Left ventricle myocardium inferior (tissue), 1 donor: ENCODE measurements at places on chromosomes 16 and 17. TPM values are rescaled to one million over a fixed set of nuclear protein-coding genes. Genes with fewer than 3 reads are reported as not detected.

DNA sequence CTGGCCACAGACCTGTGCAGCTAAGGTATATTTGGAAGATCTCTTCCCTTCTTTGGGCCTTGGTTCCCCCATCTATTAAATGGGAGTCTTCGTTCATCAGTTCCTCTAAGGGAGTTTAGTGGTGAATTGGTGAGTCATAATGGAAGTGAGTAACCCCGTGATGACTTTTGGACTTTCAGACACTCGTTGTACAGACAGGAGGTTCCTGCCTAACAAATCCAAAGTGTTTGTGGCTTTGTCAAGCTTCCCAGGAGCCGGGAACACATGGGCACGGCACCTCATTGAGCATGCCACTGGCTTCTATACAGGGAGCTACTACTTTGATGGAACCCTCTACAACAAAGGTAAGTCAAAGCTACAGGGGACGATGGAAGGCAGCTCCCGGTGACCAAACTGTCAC lies 40.4 kb downstream of the WSCD1 start:
- H3K27me3 ChIP-seq: no peaks in the 10 kb centered on the region
- H3K27ac ChIP-seq: no peak overlapping the region
- peaks cover 13% of the 10 kb centered on the region for H3K36me3 ChIP-seq
- DNase-seq: no peak

- peaks cover 18% of the 10 kb centered on the region for H3K27me3 ChIP-seq
- H3K36me3 ChIP-seq: no peaks in the 10 kb centered on the region
These were observed 20.4 kb downstream of the COTL1 start for GRCh38 chr16:84597528-84597896.

- H3K4me1 ChIP-seq: peaks cover 19% of the 10 kb centered on the region
- peaks cover 58% of the 10 kb centered on the region for H3K27me3 ChIP-seq
- no peak overlapping the region for H3K27ac ChIP-seq
These were observed 1.1 kb downstream of the SYT17 start for GRCh38 chr16:19169082-19169639.

DNA sequence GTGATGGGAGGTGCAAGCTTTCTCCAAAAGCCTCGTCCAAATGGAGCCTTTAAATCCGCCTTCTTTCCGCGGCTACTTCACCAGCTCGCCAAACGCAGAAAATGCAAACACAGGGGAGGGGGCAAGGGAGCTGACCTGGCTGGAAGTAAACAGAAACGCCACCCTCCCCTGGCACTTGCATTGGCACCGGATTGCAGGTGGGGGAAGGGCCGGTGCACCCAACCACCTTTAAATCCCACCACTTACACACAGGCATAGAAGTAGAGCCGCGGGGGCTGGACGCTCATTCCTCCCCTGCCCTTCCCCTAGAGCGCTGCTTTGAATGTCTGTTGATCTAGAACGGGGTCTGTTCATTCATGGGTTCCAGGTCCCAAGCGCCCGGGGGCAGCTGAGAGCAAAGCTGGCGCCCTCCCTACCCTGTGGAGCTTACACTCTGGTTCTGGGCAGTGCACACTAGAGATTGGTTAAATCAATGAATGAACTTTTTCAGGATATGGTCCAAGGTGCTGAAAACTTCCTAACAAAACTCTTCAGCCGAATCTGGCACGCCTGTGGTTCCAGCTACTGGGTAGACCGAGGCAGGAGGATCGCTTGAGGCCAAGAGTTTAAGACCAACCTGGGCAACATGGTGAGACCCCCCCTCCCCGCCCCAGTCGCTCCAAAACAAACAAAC lies 920 bp upstream of the ZCCHC14 start:
- peak overlapping the region; percentile 27 for H3K27ac ChIP-seq
- peaks cover 40% of the 10 kb centered on the region for H3K4me1 ChIP-seq
- peak overlapping the region; percentile 68 for H3K4me3 ChIP-seq
- H3K36me3 ChIP-seq: no peaks in the 10 kb centered on the region
- DNase-seq: no peak

DNA sequence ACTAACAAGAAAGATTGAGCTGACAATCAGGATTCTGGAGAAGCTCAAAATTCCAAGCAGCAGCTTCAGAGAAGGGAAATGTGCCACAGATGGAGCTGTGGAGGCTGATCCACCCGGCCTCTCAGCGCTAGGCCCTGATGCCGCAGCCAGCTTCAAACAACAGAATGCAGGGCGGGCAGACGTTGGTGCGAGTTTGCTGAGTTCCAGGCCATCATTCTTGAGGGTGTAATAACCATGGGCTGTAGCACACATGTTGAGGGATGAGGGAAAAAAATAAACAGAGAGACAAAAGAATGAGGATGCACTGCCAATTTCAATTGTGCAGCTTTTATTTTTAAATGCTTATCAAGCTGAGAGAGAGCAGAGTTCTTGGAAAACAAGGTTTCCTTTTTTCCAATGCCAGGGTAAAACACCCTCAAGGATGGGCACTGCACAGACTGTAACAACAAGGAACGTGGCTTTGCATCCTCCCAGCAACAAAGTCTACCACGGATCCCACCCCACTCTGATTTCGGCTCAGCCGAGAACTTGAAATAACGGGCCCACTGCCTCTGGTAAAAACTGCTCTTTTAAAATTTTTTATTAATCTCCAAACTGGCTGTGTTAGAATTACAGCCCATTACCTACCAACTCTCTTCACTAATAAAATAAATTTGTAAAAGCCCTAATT lies 90.2 kb downstream of the SMG6 start:
- DNase-seq: no peak
- peaks cover 63% of the 10 kb centered on the region for H3K4me1 ChIP-seq
- no peaks in the 10 kb centered on the region for H3K36me3 ChIP-seq
- peak overlapping the region; percentile 89 for H3K27ac ChIP-seq
- H3K27me3 ChIP-seq: no peaks in the 10 kb centered on the region

GRCh38 chr16:57468346-57468745 lies 5.9 kb downstream of the POLR2C start:
- no peak overlapping the region for H3K4me3 ChIP-seq
- H3K4me1 ChIP-seq: peaks cover 55% of the 10 kb centered on the region
- H3K27ac ChIP-seq: no peak overlapping the region
- no peaks in the 10 kb centered on the region for H3K27me3 ChIP-seq

DNA sequence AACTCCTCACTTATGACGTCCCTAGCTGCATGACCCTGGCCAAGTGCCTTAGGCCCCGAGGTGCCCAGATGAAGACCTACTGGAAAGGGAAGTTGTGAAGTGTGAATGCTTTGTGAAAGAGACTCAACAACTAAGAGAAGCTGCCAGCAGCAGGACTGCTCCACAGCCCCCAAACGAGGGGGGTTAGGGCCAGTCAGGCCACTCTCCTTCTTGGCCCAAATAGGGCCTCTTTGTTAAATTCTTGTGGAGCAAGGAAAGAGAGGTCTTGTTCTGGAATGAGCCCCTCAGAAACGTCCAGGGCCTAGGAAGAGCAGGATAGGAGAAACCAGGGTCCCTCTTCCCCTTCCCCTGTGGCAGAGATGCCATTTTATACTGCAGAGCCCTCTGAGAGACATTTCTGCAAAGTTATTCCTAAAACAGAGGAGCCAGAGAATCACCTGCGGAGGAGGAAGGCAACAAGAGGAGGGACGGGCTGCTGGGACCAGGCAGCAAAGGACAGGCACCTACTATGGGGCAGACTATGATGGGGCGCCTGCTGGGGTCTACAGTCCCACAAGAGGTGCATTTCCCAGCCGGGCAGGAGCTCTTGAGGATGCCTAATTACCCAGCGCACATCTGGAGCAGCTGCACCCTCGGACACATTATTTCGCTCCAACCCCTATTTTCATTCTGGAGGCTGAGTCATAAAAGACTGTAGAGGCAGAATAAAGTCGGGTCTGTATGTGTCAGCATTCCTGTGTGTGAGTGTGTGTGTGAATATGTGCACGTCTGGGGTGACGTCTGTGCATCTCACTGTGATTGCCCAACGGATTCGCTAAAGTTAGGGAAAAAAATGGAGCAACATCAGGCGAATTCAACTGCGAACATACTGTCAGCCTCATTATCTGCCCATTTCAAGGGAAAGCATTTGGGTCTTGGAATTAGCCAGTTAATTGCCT lies 11.4 kb upstream of the HOXB9 start:
- H3K4me3 ChIP-seq: no peak overlapping the region
- no peaks in the 10 kb centered on the region for H3K36me3 ChIP-seq
- H3K4me1 ChIP-seq: peaks cover 15% of the 10 kb centered on the region

DNA sequence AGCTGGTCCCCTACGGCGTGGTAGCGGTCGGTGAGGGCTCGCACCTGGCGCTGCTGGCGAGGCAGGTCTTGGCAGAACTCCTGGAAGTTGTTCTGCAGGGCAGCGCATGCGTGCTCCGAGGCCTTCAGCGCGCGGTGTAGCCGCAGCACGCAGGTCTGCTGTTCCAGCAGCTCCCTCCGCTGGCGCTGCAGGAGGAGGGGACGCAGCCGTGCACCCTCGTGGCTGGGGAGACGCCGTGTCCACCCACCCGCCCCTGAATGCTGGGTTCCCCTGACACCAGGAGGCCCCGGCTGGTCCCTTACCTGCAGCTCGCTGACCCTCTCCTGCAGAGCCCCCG lies 12.2 kb downstream of the EVPL start:
- H3K27me3 ChIP-seq: peaks cover 17% of the 10 kb centered on the region
- no peaks in the 10 kb centered on the region for H3K36me3 ChIP-seq
- no peak overlapping the region for H3K4me3 ChIP-seq
- no peak for DNase-seq
- peaks cover 6% of the 10 kb centered on the region for H3K4me1 ChIP-seq

DNA sequence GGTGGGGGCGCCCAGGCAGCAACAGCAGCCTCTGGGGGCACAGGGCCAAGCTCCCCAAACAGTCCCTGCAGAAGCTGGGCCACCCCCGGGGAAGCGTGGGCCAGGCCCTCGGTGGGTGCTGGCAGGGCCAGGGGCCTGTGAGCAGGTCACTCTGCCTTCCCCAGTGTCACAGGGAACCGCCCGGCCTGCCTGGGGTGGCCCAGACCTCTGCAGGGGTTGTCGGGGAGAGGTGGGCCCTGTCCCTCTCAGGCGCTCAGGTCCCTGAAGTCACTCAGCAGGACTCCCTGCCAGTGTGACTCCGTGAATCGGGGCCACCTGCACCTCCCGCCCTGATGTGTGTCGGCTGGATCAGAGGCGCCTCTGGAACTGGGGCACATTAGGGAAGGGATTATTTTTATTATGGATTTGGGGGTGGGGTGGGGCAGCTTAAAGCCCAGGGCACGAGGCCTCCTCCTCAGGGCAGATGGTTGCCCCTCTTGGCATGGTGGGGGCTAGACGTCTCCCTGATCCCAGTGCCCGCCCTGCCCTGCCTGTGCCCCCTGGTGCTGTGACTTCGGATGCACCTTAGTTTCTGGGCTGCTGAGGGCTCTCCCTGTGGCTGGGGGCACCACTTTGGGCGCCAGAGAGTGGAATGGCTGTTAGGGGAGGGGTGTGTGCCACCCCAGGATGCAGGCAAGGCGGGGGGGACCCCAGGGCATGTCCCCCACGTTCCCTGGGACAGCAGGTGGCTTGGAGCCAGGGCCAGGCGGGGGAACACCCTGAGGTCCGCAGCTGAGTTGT lies 1.2 kb upstream of the GNG13 start:
- no peaks in the 10 kb centered on the region for H3K36me3 ChIP-seq
- H3K27ac ChIP-seq: no peak overlapping the region
- DNase-seq: no peak
- peaks cover 14% of the 10 kb centered on the region for H3K4me1 ChIP-seq
- peaks cover 65% of the 10 kb centered on the region for H3K27me3 ChIP-seq

- peaks cover 56% of the 10 kb centered on the region for H3K4me1 ChIP-seq
- peaks cover 90% of the 10 kb centered on the region for H3K27me3 ChIP-seq
- peak within 1 kb of the TSS; percentile 71 for H3K4me3 ChIP-seq
- H3K27ac ChIP-seq: peak within 1 kb of the TSS; percentile 68
These were observed at the start of gene NOG for GRCh38 chr17:56593646-56594319. Gene NOG (plus strand): TSS chr17:56593699. CDS start chr17:56594224, 525 bp downstream.

- H3K4me3 ChIP-seq: no peak overlapping the region
- no peaks in the 10 kb centered on the region for H3K27me3 ChIP-seq
- no peaks in the 10 kb centered on the region for H3K4me1 ChIP-seq
- no peak overlapping the region for H3K27ac ChIP-seq
These were observed 20.4 kb upstream of the SCIMP start for GRCh38 chr17:5254903-5255521.

HSPB9 gene
- not detected for total RNA-seq

TBC1D28 gene
- not detected for total RNA-seq

MEIOC gene
- total RNA-seq: not detected

SYNGR3 gene
- 0.38 TPM for total RNA-seq

PPY gene
- not detected for total RNA-seq

MYCBPAP gene
- total RNA-seq: 0.82 TPM
